ENCODE measurements at places on chromosomes 6 and 20.
A peak's percentile ranks its signal among the peaks of the same experiment; 100 is the strongest.

GRCh38 chr6:111110036-111110435 is 22.7 kb downstream of the SLC16A10 start:
- no peak for ATAC-seq

GRCh38 chr6:11174242-11174611 is 58.2 kb downstream of the NEDD9 start:
- no peak for ATAC-seq

DNA sequence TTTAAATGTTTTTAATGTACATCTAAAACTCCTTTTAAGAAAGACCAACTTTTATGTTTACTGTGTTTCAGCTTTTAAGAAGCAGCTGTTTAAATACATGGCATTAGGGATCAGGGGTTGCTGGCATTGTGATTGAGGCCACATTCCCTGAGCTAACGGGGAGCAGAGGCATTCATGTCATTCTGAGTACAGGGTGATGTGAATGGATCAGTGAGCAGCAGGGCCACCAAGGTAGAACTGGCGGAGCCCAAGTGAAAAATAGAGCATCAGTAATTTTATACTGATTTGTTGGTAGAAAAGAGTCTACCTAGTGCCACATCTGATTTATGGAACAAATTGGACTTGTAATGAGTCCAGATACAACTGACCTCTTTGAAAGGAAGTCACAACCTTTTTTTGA is 467.3 kb downstream of the ADGRB3 start:
- ATAC-seq, result no peak

GRCh38 chr6:52572536-52572935 is 4.3 kb downstream of the TRAM2 start:
- no peak for ATAC-seq

- ATAC-seq, result no peak
Measured at GRCh38 chr6:155791186-155791585, 335.5 kb upstream of the NOX3 start.

DNA sequence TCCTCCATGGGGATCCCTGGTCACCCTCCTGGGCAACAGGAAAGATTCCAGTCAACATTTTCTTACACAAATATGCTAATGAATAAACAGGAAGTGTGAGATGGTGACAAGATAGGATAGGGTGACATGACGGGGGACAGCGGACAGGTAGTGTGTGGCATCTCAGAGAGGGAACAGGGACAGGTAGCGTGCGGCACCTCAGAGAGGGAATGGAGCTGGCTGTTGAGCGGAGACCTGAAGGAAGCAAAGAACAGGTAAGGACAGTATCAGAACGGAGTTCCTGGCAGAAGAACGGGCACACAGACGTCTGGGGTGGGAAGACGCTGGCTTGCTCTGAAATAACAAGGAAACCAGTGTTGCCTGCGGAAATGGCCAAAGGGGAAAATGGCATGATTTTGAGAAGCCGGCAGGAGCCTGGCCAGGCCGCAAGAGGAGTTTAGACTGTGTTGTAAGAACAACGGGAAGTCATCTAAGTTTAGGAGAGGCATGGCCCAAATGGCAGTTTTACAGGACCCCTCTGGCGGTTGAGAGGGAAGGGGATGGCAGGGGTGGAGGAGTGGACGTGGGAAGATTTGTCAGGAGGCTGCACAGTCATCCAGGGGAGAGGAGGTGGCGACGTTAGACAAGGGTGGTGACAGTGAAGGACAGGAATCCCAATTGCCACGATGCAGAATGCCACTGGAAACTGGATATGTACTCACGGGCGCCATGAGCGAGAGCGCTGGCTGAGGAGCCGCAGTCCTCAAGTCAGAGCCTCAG is 111.6 kb downstream of the JPH2 start:
- no peak for ATAC-seq

GRCh38 chr6:150676344-150676743 is 76.7 kb downstream of the PLEKHG1 start:
- no peak for ATAC-seq

DNA sequence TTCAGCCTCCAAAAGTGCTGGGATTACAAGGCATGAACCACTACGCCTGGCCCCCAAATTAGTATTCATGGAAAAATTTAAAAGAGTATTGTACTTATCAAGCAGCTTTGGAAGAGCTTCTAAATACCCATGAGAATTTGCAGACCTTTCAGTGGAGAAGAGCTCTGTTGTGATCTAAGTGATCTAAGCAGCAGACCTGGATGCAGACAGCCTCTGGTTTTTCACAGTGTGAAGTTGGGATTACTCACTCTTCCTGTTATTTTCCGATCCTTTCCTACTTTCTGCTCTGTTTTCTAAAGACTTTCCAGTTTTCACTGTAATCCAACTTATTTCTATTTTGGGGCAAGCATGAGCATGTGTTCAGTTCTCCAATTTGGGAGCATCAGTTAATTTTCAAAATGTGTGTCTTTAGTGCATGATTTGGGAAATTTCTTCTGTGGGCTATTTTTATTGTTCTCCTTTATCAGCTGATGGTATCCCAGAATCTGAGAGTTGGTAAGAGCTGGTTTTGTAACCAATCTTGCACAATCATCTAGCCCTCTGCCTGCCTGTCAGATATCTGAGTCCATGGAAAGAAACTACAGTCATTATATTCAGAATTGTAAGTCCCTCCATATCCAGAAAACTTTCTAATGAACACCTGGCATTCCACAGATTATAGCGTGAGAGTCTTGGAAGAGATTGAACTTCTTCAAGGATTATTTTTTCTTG is 207.7 kb upstream of the DTNBP1 start:
- no peak for ATAC-seq

DNA sequence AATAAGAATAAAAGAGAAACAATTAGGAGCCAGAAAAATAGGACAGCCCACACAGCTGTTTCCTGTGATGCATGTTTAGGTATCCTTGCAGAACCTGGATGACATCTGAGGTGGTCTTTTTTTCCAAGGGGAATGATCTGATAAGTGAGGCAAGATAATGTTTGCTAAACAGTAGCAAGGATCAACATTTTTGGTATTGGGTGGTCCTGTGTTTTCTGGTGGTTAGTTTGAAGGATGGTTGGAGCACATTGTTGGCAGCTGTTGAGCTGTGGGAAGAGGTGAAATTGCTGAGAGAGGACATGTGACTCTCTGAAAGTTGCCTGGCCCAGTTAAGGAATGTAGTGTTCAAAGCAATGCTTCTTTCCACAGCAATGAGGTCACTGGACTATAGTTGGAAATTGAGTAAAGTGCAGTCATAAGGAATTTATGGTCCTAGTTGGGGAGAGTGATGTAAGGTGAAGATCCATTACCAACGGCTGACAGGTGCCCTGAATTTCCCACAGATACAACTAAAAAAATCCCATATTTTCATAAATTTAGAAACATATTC is 270.2 kb upstream of the IMPG1 start:
- ATAC-seq, result no peak

DNA sequence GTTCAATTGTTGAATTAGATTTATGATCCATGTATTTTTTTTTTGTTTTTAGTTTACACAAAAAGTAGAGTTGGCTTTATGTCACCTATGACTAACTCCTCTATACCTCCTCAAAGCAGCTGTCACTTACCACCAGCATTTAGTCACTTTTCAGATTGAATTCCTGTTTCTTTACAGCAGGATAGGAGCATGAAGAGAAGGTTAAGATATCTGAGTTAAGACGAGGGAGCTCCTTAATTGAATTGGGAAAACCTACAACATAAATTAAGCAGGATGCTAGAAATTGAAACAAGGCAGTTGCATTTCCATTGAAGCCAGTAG is 237.2 kb downstream of the FARS2 start:
- ATAC-seq, result peak; percentile 38

DNA sequence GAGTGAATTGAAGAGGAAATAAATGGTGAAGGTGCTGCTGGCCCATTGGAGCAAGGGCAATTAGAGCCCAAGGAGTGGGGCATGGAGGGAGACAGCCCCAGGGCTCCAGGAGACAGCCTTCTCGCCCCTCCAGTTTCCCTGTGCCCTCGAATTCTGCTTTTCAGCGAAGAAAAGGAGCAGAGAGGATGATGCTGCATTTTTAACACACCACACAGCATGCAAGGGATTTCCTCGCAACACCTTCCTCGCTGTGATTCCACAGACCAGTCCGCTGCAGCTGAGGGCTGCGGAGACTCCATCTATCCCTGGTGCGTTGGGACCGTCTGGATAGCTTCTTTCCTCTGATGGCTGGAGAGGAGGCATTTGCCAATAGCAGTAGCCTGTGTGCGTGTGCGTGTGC is 41.7 kb downstream of the PTCHD4 start:
- no peak for ATAC-seq

DNA sequence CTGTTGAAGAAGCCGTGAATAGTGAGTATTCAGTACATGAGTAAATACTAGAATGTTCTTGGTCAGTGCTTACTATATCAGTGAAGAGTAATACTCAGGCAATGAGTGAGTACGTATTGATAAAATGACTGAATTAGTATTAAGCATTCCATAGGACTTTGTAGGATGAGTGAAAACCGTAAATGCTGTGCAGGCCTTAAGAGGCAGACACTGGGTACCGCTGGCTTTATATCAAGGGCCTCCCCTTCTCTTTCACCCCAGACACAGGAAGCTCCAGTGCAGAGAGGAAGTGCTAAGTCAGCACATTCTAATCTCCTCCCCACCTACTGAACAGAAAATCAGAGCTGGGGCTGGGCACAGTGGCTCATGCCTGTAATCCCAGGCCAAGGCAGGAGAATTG is 24.2 kb downstream of the POFUT1 start:
- ATAC-seq, result peak; percentile 81

Measured in activated CD4-positive, CD25-positive, alpha-beta regulatory T cell treated with anti-CD3 and anti-CD28 coated beads, Interleukin-2, amount 50 U/mL, for 24 hours (primary cell).